Activated CD8-positive, alpha-beta memory T cell treated with anti-CD3 and anti-CD28 coated beads, Interleukin-2, amount 50 U/mL, for 4 hours (primary cell): ENCODE measurements at places on chromosomes 7 and 10.

DNA sequence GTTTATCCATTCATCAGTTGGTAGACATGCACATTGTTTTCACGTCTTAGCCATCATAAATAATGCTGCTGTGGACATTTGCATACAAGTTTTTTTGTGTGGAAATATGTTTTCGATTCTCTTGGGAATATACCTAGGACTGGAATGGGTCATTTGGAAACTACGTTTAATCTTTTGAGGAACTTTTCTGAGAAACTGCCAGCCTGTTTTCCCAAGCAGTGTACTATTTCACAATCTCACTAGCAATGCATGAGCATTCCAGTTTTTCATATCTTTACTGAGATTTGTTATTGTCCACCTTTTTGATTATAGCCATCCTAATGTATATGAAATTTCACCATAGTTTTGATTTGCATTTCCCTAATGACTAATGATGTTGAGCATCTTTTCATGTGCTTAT is 95.7 kb upstream of the JAZF1 start:
- no peak for DNase-seq

- DNase-seq: no peak
Measured at GRCh38 chr7:151307536-151307935, 34.1 kb upstream of the NUB1 start.

GRCh38 chr7:110973196-110973990 is 117.5 kb upstream of the LRRN3 start:
- DNase-seq: no peak

- no peak for DNase-seq
Measured at GRCh38 chr10:103295374-103296015, 18.6 kb downstream of the INA start.

DNA sequence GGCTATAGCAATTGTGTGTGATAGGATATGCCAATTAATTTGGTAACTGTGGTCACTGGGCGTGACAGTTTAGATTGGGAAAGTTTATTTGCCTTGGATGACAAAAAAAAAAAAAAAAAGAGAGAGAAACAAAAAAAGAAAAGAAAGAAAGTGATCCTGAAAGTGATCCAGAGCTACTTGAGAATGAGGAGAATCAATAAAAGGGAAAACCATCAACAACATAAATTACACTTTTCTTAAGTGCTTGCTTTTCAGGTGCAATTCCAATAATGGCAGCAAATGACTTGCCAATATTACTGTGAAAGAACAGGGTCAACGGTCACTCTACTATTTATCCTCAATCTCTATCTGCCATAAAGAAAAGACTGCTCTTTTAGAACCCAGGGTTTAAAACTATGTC is 191.8 kb upstream of the SEMA3C start:
- no peak for DNase-seq

DNA sequence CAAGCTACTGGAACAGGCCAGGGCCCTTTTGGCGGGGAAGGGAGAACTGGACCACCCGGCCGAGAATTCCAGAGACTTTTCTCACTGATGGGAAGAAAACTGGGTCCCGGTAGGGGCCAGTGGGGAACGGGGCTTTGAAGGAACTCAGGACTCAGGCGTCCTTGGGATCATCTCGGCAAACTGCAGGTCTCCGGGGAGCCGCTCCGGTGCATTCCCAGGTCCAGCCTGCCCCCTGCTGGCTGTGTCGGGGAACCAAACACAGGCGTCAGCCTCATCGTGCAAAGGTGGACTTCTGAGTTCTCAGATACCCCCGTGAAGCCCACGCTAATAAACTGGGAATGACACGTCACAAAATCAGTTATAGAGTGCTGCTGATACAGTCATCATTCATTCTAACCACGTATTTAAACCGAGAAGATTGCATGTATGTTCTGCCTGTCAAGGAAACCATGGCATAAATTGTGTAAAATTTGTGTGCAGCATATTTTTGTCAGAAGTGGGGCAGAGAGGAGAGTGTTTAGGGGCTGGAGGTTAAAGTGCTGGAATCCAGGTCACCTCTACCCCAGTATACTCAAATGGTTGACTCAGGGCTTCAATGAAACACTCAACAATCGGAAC is 76.1 kb upstream of the CPXM2 start:
- DNase-seq: peak; percentile 27

DNA sequence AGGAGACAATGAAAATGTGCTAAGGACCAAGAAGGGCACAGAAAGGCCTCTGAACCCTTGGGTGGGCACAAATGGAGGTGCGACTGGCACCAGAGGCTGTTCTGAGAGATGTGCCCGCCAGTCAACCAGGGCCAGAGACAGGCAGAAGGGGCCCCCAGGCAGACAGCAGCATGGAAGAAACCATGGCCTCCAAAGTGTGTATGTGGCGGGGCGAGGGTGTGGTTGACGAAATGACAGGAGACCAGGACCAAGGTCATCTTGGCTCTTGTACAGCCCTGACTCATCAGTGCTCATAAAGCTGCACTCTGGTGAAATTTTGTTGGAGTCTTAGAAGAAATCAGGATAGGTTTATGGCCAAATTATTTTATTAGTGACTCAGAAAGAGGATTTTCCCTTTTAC is 4.0 kb upstream of the MRPS24 start:
- no peak for DNase-seq

DNA sequence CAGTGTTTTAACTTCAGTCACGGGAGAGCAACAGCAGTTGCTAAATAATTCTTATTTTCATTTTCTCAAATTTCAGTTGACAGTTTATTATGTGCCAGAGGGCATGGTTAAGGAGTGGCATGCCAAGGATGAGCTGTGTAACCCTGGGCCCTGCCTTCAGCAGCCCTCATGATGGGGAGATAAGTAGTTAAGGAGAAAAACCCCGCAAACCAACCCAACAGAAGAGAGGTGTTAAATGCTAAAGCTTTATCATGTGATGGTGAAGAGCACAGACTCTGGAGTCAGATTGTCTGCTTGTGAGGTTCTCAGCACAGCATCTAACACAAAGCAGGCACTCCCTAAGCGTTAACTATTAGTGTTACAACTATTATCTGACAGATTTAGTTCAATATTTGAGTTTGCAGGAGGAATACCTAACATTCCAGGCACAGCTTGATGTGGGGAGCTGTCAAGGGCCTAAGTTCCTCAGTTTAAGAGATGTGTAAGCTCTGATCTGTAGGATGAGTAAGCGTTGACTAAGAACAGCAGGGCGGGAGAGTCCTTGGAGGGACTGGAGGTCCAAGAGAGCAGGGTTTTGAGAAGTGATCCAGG is 29.6 kb downstream of the STAM start:
- no peak for DNase-seq

DNA sequence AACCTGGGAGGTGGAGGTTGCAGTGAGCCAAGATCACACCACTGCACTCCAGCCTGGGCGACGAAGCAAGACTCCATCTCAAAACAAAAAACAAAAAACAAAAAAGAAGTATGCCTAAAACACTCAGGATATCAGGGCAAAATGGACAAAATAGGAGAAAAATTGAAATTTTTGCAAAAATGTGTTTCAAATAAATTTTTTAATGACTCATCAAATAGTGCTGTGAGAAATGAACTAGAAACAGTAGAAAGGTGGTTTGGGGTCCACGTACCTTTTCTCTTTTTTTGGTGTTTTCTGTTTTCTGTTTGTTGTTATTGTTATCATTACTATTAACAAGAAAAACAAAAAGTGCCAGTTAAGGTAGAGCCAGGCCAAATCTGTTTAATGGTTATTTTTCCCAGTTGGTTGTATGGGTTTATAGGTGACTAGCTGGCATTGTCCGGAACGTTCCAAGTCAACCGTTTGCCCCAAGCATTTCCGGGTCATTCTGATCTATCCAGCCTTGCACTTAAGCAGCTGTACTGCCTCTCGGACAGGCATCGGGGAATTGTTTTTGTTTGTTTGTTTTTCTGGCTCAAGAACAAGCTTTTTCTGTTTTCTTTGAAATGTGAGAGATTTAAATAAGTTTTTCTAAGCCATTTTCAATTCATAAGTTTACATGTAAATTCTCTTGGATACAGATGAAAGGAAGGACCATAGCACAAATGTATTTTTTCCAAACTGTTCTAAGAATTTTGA is 157.0 kb upstream of the NEBL start:
- DNase-seq: no peak

DNA sequence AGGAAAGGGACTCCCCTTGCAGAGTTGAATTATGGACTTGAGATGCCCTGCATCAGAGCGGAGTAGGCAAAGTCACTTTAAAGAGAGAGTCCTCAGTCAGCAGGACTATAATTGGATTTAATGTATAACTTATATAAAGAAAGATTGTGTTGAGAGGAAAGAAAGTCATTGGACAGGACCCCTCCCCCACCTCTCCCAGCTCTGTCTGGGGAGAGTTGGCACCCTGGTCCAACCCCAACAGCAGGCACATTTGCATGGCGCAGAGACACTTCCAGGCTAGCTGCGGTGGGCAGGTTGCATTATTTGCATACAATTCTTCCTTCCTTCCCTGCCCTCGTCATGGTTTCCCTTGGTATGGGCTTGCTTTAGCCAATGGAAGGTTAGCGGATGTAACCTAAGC is 46.1 kb upstream of the NPTX2 start:
- no peak for DNase-seq
